Activated CD4-positive, CD25-positive, alpha-beta regulatory T cell (primary cell): ENCODE measurements at places on chromosomes 16 and 17.

DNA sequence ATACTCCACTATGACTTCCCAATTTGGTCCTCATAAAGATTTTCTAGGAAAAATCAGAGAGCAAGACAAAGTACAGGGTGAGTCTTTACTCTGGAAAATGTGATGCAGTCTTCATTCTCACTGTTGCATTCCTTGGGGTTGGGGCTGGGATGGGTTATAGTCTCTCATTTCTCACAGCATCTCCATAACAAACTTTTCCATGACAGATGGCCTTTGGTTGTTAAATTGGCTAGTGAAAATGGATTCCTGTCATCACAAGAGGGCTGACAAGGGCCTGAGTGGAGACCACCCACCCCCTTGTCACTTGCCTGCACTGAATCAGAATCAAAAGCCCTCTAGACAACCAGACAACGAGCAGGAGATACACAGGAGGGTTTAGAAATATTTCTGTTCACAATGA, 174.6 kb downstream of the AATF start:
- no peak for DNase-seq

DNA sequence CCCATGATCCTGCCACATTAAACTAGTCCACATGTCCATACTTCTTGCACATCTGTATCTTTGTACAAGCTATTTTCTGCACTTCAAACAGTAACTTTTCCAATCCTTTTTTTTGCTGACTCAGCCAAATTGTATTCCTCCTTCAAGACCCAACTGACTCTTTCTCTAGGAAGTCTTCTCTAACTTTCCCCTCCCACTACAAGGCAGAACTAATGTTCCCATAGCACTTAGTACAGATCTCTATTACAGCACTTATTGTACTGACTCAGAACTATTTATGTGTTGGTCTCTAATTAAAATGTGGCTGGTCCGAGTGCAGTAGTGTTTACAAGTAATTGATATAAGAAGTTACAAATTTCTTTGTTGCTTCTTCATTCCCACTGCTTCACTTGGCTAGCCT, 8.2 kb downstream of the FAM222B start:
- no peak for DNase-seq

GRCh38 chr17:82838386-82839063, 1.3 kb downstream of the ZNF750 start:
- no peak for DNase-seq

DNA sequence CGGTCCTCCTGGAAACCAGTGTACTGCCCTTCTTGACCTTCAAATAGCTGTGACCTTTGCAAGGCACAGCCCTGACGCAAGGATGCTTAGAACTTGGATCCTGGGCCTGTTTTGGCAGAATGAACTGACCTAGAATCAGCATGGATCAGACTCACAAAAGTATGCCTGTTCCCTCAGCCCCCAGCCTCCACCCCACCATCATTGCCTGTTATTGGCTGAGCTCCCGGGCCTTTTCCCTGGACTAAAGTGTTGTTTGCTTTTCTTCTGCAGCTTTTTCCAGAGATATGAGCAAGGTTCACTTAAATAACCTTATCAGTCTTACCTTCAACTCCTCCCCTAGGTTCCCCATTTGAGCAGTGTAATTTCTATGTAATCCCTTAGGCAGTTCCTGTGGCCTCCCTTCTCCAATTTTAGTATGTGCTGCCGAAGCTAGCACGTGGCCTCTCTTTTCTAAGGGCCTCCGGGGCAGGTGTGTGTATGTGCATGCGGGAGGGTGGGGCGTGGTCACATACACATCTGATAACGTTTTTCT, 347.4 kb downstream of the MAF start:
- DNase-seq: no peak

GRCh38 chr16:27853101-27853500, 210.4 kb downstream of the GSG1L start:
- DNase-seq: no peak

DNA sequence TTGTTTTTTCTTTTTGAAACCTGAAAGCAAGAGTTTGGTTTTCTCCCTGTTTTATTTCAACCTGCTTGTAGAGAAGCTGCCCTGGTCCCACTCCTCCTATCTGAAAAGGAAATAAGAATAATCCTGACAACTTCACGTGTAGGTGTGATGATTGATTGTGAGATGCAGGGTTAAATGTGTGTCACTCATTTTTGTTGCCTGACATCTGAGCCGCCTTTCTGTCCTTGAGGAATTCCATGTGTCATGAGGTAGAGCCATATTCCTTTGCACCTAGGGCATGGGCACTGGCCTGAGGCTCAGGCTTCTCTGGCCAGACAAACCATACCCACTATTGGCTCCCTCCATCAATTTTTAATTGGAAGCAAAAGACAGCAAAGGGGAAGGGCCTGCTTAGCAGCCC, 10.2 kb upstream of the SMPD3 start:
- DNase-seq: no peak

DNA sequence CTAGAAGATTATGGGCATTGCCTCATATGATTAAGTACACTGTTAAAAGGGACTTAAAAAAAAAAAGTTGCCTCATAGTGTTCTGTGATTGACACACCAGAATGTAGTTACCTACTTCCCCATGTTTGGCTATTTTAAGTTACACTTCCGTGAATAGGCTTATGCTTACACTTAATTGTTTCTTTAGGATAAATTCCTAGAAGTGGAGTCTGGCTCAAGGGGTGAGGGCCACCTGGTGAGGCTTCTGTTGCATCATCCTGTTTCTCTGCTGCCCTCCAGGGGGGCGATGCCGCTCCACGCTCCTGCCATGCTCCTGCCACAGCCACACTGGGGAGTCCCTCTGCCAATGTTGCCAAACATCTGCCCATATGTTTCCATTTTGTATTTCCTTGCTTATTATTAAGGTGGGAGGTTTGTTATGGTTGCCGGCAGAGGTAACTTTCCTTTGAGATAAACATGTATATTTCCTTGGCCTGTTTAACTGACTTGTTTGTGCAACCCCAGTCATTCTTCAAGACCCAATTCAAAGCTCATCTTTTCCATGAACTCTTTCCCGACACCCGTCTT, 73.1 kb downstream of the KSR1 start:
- no peak for DNase-seq

DNA sequence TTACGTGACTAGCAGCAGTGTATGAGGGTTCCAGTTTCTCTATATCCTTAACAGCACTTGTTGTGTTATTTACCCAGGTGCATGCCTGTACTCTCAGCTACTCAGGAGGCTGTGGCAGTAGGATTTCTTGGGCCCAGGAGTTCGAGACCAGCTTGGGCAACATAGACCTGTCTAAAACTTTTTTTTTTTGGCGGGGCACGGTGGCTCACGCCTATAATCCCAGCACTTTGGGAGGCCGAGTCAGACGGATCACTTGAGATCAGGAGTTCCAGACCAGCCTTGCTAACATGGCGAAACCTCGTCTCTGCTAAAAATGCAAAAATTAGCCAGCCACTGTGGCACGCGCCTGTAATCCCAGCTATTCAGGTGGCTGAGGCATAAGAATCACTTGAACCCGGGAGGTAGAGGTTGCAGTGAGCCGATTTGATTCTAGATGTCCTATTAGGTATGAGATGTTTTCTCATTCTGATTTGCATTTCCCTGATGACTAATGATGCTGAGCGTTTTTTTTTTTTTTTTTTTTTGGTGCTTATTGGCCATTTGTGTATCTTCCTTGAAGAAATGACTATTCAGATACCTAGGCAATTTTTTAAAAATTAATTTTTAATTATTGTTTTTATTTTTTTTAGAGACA, 13.4 kb downstream of the CASC3 start:
- no peak for DNase-seq

- DNase-seq: no peak
Observed at GRCh38 chr16:89583895-89584644, 8.5 kb downstream of the CPNE7 start.
